EH (cell line): ENCODE measurements at places on chromosomes 12 and 14.
A peak's percentile ranks its signal among the peaks of the same experiment; 100 is the strongest.

DNA sequence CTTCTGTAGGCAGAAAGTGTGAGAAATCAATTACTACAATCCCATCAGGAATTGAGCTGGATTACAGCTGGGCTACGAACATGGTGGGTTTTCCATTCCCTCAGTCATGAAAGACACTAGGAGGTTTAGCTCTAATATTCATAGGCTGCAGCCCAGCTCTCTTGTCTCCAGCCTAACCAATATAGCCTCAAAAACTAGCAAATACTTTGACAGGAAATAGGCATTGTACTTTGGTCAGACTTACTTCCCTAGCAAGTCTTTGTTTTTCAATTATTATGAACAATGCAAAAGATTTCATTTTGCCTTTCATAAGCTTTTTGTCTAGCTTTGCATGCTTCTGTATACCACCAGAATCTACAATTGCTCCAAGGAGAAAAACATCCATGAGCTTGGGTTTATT is 296.2 kb downstream of the GPHN start:
- no peak for DNase-seq

DNA sequence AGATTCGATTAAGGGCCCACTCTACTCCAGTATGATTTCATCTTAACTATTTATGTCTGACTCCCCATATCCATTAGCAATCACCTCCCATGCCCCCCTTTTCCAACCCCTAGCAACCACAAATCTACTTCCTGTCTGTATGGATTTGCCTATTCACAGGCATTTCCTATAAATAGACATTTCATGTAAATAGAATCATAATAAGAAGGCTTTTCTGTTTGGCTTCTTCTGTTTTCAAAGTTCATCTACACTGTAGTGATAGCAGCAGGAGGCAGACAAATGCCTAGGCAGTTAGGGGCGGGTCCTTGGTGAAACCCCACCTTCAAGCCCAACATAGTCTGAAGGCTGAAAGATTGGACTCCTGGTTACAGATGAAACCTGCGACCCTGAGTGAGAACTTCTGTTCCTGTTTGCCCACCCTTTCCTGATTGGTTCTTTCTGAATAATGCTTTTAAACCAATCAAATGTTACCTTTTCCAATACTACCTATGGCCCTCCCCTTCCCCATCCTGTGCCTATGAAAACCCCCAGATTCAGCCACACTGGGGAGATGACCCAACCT is 62.1 kb upstream of the HECTD1 start:
- peak; percentile 66 for DNase-seq

DNA sequence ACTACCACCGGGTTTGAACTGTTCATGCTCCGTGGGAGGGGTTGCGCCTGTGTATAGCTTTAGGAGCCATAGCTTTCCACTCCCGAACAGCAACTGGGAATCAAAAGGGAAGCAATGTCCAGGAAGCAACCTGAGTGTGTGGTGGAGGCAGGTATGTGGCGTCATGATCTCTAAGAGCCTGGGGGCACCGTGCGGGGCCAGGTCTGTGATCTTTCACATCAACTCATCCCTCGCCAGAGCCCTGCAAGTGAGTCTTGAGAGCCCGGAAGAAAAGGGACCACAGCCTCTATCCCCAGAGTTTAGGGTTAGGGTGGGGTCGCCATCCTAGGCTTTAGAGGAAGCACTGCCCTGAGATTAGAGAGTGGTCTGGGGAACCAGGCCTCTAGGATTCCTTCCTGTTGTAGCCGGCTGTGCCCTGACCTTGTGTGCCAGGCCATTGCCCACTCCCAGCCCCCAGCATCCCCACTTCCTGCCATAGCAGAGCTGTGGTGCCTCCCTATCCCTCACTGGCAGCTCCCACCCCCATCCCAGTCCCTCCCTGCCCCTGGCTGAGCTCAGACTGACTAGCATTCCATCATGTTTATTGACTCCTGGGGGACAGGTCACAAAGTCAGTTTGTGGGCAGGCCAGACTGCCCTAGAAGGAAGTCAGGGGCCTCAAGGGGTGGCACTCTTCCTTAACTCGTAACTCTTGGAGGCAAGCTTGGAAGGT is 745 bp upstream of the ADCY4 start:
- peak; percentile 54 for DNase-seq

DNA sequence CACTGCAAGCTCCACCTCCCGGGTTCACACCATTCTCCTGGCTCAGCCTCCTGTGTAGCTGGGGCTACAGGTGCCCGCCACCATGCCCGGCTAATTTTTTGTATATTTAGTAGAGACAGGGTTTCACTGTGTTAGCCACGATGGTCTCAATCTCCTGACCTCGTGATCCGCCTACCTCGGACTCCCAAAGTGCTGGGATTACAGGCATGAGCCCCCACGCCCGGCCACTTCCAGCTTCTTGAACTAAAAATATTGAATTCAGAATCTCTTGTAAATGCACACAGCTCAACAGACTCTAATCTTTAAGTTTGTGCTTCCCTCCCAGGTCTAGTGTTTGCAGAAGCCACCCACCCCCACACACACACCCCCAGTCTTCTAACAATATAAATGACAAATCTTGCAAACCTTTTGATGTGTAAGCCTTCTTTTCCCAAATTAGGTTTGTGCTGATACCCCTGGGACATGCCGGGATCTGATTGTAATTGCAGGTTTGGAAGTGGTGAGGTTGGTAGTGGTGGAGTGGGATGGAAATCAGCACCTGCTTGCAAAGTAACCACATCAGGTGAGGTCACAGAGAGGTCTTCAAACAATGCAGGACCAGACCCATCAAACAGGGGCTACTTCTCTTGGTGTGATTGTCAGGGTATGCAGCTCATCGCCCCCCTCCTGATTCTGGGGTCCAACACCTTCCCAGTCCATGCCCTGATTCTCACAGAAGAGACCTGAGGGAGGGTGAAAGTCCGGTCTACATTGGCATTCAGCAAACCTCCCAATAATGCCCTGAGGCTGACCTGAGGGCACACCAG is 51.4 kb upstream of the GPR132 start:
- DNase-seq: no peak

DNA sequence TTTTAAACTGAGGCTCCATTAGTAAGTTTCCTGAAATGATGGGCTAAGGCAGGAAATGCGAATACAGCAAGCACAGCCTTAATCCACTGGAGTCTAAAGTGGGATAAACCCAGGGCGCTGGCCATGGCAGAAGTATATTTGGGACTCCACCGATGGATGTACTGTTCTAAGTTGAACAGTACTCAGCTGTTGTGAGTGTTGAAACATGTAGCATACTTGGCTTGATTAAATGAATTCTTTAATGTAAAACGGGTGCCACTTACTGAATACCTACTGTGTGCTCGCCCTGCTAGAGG is 996 bp downstream of the SSPN start:
- peak; percentile 49 for DNase-seq

- no peak for DNase-seq
Observed at GRCh38 chr14:105865904-105866840, 339.8 kb downstream of the TMEM121 start.

- DNase-seq: peak; percentile 18
Observed at GRCh38 chr14:95597784-95598211, 62.9 kb downstream of the GLRX5 start.

GRCh38 chr12:77540097-77540496 is 290.6 kb upstream of the NAV3 start:
- no peak for DNase-seq

DNA sequence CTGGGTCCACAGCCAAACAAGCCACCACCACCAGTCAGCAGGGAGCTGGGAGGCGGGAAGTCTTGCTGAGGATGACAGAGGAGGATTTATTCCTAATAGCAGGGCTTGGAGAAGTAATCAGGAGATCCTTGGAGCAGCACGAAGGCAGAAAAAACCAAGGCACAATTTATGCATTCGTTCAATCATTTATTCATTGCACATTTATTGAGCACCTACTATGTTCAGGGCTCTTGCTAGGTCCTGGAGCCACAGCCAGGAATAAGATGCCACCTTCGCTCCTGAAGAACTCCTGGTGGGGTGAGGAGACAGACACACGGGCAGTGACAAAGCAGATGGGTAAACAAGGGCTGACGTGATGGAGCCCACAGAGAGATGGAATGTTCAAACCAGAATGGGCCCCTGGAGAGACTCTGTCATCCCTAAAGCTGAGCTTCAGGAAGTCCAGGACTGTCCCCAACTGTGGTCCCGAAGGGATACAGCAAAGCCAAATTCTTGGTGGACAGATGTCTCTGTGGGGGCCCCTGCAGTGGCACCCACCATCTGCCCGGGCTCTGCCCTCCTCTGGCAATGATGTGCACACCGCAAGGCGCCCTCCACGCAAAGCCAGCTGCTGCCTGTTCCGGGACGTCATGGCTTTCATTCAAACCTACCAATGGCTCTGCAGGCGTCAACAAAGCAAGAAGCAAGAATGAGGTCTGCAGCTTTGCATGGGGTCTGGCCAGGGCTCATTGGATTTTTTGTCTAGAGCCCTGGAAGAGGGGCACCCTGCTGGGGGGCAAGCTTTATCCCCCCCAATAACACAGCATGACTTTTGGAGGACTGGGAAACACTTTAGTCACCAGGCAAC is 3.0 kb upstream of the TESC start:
- no peak for DNase-seq

DNA sequence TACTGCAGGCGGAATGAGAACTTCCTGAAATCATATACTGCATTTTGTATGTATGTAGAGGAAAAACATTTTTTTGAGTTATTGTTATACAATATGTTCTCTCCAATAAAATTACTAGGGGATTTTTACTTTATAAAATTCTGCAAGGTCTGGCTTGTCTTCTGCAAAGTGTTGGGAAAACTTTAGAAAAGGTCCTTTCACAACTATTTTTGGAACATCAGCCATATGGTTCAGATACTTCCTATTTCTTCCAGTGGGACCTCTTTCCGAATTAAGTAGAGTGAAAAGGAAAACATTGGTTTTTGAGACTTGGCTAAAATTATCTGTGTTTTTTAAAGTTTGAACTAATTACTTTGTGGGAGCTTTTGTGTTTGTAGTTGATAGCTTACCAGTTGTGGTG is 52.7 kb downstream of the DAAM1 start:
- DNase-seq: no peak

- DNase-seq: peak; percentile 94
Observed at GRCh38 chr12:62848418-62848817, 86.5 kb downstream of the PPM1H start.

GRCh38 chr12:24349051-24349799 is 399.8 kb upstream of the SOX5 start:
- DNase-seq: no peak

GRCh38 chr12:41213648-41214047 is 25.5 kb downstream of the PDZRN4 start:
- DNase-seq: no peak

DNA sequence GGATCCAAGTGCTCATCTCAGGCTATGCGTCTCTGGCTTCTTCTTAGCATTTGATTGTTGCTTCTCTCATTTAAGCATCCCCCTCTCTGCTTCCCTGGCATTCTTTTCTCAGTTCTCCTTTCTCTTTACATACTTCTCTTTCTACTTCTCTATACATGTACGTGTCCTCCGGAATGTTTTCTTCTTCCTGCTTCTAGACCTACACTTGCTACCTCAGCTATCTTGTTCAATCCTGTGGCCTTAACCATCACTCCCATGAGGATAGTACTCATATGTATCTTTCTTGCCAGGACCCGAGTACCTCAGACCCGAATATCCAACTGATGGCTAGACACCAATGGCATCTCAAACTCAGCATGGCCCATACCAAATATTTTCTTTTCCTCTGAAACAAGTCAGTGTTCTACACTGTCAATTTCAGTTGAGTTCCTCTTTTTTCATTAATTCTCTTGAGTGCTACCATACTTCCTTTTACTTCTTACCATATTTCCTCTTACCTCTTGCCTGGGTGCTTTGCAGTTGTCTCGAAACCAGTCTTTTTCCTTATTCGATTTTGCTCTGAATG is 115.1 kb upstream of the SLC38A2 start:
- DNase-seq: no peak

DNA sequence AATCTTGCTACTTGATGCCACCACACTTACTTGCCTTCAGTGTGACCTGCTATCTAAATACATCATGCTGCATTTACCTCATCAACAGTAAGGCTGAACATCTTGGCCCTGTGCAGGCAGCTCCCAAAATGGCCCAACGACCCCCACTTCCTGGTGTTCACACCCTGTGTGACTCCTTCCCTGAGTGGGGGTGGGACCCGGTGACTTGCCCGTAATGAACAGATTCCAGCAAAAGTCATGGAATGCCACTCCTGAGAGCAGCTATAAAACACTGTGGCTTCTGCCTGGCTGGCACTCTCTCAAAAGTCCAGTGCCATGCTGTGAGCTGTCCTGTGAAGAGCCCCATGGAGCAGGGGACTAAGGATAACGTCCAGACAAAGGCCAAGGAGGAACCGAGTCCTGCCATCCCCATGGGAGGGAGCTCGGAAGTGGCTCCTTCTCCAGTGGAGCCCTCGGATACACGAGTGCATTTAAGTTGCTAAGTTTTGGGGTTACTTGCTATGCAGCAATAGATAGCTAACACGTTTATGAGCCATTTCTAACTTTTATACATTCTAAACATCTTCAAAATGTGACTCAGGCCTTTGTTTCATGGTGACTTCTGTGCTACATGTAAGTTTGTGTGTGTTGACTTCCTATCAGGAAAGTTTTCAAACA is 33.0 kb downstream of the P2RX2 start:
- peak; percentile 6 for DNase-seq

DNA sequence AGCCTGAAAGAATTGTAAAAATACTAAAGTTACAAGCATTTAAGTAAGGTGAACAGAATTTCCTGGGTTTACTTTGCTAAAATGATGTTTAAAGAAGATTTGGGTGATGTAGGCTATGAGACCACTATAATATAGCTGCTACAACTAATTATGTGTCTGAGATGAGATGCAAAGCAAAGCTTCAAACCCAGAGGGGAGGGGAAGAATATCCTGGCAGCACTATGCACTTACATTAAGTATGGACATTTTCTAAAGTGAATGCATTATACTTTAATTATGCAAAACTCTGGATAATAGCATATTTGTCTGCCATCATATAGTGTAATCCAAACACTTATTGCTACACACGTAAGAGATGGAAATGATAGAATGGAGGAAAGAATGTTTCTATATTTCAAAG is 1003.7 kb downstream of the GALC start:
- no peak for DNase-seq

- no peak for DNase-seq
Observed at GRCh38 chr12:6322969-6323339, 12.5 kb downstream of the PLEKHG6 start.

GRCh38 chr14:23640524-23641141 is 4.5 kb downstream of the DHRS2 start:
- peak; percentile 91 for DNase-seq

DNA sequence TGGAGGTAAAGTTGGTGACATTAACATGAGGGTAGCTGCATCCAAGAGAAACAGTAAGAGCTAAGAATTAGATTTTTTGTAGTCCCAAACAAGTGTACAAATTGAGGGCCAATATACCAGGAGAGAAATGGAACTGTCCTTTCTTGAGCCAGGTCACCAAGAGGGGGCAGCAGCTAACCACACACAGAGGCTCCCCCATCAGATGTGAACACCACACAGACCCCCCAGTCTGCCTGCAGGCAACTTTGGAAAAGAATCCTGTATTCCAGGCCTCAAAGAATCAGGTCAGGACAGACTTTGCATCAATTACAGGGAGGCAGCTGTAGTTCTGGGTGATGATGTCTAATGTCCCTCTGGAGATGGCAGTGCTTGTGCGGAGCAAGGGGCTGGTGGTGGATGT is 77.9 kb downstream of the SPTB start:
- peak; percentile 60 for DNase-seq

GRCh38 chr12:131682510-131682895 is 28.4 kb upstream of the SFSWAP start:
- DNase-seq: no peak

- peak; percentile 89 for DNase-seq
Observed at GRCh38 chr12:100576331-100577036, 3.0 kb downstream of the GAS2L3 start.

GRCh38 chr14:51087031-51087441 is 7.9 kb downstream of the TRIM9 start:
- DNase-seq: no peak
